PC-9 (cell line): ENCODE measurements at places on chromosomes 13 and 19.

DNA sequence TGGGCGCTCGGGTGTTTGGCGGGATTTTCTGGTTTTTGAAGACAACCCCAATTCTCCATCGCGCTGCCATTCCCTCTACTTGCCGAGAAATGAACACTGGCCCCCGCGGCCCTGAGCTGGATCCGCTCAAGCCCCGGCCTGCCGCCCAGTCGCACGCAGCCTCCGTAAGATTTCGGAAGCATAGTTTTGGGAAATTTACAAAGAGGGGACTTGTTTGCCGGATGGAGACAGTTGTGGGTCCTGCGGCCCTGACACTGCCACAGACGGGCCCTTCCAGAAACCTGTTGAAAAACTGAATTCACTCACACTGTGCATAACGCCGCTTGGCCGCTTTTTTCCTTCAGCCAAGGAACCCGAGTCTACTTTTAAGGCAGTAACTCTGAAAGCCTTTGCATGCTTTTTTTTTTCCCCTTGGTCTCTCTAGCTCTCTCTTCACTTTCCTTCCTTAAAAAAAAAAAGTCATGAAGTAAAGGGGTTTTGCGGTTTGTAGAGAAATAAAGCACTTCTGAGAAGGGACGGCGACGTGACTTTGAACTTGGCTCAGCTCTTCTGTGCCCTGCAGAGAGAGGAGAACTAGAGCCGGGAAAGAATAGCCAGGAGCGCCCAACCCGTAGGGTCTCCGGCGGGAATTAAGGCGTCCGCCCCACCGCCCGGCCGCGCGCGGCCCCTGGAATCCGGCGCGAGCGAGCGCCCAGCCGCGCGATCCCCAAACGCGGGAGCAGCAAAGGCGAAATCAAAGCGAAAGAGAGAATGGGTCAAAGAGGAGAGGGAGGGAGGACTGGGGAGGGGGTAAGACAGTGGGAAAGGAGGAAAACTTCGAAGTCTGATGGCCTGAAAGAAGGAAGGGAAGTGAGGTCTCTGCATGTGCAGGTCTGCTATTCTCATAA lies 3.4 kb upstream of the ZIC2 start:
- no peak for DNase-seq

DNA sequence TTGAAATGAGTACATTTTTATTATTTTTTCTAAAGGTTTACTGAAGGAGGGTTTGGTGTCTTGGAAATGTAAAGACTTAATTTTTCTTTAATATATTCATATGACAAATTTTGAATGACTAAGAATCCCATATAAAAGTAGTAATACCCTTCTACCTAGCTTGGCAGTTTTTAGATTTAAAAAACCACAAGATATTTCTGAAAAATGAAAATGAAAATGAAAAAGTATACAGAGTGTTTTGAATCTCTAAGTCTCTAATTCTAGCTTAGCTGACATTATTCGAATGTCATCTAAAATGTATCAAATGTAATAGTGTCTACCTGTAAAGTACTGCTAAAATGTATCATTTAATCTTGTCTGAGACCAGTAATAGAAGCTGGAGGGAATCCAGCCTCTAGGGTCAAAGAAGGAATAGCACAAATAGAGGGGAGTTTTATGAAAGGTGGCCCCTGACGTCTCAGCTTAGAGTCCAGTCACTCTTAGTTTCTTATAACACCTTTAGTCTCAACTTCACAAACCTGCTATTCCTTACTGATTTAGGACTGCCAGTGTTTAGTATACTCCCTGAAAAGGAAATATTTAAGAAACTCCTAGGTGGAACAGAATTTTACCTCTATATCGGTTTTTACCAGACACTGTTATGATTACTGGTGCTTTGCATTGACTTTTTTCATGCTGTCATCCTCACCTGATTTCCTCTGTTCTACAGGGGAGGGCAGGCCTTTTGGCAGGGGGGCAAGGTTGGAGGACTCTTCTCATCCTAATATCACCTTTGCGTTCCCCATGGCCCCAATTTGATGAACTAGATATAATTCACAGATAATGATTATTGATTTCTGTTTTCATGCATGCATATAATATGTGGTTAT lies 16.2 kb upstream of the MIR17HG start:
- DNase-seq = no peak

- DNase-seq = no peak
These were observed 107.4 kb upstream of the CSNK1A1L start for GRCh38 chr13:37212826-37213225.

- DNase-seq = no peak
These were observed 1191.0 kb downstream of the SLITRK5 start for GRCh38 chr13:88862095-88862620.

GRCh38 chr19:1396019-1396767 lies 5.1 kb downstream of the GAMT start:
- DNase-seq = no peak
